Hepatic stellate cell (primary cell): ENCODE measurements at places on chromosomes 11 and 22.

DNA sequence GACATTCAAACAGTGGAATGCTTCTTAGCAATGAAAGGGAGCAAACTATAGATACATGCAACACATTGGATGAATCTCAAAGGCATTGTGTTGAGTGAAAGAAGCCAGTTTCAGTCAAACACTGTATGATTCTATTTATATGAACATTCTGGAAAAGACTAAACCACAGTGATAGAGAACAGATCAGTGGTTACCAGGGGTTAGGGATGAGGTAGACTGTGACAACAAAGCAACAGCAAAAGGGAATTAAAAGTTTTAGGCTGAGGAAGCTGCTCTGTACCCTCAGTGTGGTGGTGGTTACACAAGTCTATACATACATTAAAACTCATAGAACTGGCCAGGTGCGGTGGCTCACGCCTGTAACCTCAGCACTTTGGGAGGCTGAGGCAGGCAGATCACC is 23.0 kb downstream of the FDX1 start:
- DNase-seq, result no peak

DNA sequence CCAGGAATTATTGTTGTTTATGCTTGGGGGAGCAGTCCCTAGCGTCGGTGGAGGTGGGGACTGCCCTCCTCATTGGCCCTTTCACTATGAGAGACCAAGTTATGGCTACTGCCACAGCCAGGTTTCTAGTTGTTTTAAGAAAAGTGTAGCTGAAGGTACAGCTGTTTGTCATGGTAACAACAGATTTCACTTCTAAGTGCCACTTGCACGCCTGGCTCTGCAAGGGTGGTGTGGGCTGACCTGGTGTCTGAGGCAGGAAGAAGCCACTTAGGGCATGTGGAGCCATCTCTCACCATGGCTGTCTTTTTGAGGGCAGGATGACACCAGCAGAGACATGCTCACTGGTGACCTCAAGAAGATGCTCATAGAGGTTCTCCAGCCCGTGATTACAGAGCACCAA is 46.3 kb upstream of the MPEG1 start:
- no peak for DNase-seq

DNA sequence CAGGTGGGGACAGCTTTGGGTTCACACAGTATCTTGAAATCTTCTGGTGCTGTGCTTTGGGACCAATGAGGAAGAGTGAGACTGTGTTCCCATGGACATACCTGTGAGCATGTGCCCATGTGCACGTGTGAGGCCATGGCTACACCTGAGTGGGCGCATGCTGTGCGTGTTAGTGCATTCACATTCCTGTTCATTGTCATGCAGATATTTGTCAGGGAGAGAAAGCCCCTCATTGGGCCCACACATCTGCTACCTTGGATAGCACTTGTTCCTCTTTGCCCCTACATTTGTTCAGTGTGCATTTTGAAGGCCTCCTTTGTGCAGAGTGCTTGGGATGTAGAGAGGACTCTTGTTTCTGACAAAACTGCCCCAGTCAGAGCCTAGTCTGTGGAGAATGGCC is 154.3 kb upstream of the E2F8 start:
- DNase-seq, result no peak

GRCh38 chr11:129167315-129167714 is 24.8 kb downstream of the ARHGAP32 start:
- no peak for DNase-seq

DNA sequence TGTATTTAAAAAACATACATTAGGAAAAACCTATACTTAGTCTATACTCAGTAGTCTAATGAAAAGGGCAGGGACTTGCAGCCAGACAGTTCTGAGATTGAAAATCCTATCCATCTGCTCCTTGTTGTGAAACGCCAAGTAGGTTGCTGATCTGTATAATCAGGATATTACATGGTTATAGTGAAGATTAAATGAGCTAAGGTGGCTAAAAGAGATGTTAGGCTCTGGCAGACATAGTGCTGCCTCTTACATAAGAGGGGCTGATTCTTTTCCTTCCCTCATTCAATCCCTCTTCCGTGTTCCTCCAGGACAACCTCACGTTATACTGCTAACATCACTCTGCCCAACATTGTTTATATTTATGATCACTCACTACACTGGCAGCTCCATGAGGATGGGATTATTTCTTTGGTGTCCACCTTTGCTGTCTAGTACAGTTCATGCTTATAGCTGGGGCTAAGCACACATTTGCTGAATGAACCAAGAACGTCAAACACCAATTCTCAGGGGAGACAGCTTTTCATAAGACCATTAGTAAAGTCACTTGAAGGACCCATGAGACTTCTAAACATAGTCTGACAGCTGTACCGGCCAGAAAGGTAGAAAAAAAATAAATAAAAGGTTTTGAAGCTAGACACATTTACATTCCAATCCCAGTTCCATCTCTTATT is 46.3 kb downstream of the GAB2 start:
- no peak for DNase-seq

DNA sequence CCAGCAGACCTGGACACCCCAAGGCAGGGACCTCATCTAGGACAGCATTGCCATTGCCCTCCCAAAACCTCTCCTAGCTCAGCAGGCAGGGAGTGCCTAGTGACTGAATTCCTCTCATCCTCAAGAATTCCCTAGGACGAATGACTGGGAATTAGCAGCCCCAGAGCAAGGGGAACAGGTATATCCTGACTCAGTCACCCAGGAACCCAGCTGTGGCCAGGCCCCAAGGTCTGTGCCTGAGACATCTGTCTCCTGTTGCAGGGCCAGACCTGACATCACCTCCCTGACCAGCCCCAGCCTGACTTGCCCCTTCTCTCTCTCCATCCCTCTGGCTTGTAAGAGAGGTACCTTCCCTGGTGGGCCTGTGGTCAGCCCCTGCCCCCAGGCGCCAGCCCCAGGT is 39.0 kb upstream of the SUSD2 start:
- DNase-seq, result no peak

GRCh38 chr11:134906356-134906955 is 494.4 kb upstream of the B3GAT1 start:
- DNase-seq, result no peak
